OCI-M1 (cell line): ENCODE measurements at places on chromosomes 12 and 14.

DNA sequence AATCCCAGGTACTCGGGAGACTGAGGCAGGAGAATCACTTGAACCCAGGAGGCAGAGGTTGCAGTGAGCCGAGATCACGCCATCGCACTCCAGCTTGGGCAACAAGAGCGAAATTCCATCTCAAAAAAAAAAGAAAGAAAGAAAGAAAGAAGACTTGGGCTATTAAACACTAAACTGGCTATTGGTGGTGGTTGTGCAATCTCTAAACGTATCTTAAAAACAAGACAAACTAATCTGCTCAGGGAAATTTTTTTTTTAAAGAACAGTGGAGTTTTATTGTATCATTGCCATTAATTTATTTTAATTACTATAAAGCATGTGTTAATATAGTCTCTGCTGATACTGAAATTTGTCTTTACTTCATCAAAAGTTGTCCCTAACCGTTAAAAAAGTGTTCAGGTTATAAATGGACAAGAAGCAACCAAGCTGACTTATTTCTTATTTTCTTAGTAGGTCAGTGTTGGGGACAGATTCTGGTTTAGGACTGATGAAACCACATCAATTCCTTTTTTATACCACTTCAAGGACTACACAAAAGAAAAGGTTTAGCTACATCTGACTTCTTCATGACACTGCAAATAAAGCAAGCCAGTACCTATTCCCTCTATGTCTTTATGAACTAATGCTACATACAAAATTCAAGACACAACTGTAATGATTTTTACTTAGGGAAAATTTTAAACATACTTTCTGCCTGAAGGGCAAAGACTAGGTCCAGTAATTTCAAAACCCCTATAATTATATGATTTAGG is 68.7 kb upstream of the KRAS start:
- peak; percentile 49 for DNase-seq

GRCh38 chr12:95473231-95473883 is 595 bp upstream of the METAP2 start:
- DNase-seq, result peak; percentile 78

GRCh38 chr12:75389061-75389460 is 1.8 kb upstream of the GLIPR1L2 start:
- DNase-seq, result peak; percentile 51

DNA sequence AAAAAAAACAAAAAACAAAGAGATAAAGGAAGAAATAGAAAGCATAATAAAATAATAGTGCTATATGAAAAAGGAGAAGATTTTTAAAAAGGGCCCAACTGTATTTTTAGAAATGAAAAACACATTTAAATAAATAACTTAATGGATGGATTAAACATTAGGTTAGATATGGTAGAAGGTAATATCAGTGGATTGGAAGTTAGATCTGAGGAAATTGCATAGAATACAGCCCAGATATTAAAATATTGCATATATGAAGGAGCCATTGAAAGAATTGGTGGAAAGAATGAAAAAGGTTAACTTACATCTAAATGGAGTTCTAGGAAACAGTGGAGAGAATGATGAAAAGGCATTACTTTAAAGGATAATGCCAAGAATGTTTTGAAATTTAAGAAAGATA is 27.8 kb downstream of the CACNA1C start:
- DNase-seq, result no peak

DNA sequence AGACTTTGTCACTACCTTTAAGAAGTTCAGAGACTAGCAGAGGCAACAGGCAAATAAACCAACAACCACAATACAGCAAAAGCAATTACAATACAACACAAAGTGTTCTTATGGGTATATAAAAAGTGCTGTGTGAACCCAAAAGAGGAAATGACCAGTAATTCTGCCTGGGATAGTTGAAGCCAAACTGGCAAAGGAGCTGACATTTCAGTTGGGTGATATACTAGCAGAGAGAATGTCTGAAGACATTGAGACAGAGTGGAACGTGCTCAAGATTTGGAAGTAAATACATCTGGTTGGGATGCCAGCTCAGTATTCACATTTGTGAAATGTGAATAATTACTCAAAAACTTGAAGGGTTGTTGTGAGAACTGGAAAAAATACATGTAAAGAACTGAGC is 80.6 kb upstream of the GTF2A1 start:
- DNase-seq, result peak; percentile 27

GRCh38 chr12:47876440-47876960 is 28.3 kb downstream of the VDR start:
- DNase-seq, result no peak

DNA sequence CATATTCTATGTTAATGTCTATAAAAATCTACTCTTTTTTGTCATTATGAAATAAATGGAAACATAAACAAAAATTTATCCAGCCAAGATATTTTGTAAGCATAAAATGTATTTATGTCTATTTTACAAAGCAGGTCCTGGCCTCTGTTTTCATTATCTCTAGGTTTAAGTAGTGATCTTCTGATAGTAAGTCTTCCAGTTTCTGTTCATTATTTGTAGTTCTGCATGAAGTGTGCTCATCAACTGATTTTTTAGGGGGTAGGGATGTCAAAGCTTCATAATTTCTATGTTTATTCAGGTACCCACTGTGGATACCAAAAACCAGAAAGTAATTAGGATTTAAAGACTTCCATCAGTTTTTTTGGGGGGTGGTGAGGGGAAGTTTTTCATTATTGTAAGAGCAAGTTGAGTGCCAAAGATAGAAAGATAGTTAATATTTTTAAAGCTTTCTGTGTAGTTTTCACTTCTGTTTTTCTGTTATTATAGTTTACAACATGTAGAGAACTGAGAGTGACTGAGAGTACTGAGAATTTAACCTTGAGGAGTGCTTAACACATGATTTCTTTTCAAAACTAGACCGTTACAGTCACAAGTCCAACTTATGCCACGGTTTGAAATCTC is 30.6 kb upstream of the LMO3 start:
- DNase-seq, result no peak

DNA sequence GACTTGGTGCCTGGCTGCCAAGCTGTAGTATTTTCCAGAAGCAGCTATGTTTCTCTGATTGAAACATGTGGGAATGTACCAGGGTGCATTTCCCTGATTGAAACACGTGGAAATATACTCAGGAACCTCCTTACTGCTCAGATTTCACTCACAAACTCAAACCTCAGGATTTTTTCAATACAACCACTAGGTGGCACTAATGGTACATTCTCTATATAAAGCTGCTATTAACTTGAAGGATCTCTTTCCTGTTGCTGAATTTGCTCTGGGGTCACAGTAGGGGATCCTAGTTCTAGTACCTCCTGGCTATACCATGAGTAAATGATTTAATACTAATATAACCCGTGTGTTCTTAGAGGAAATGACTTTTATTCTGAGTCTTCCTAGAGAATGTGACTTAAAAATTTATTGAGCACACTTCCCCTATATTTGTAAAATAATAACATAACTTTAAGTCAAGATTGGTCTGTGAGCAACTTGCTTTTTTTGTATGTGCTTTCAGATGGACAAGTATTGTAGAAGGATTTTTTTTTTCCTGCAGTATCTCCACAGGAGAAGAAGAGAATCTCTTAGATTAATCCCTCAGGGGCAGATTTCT is 173.8 kb upstream of the MIS18BP1 start:
- DNase-seq, result peak; percentile 71

- no peak for DNase-seq
Measured at GRCh38 chr14:69376439-69376838, 21.7 kb downstream of the ERH start.

GRCh38 chr12:115758183-115758582 is 519.3 kb downstream of the MED13L start:
- no peak for DNase-seq

- DNase-seq, result no peak
Measured at GRCh38 chr12:62191491-62192179, 68.6 kb upstream of the USP15 start.

DNA sequence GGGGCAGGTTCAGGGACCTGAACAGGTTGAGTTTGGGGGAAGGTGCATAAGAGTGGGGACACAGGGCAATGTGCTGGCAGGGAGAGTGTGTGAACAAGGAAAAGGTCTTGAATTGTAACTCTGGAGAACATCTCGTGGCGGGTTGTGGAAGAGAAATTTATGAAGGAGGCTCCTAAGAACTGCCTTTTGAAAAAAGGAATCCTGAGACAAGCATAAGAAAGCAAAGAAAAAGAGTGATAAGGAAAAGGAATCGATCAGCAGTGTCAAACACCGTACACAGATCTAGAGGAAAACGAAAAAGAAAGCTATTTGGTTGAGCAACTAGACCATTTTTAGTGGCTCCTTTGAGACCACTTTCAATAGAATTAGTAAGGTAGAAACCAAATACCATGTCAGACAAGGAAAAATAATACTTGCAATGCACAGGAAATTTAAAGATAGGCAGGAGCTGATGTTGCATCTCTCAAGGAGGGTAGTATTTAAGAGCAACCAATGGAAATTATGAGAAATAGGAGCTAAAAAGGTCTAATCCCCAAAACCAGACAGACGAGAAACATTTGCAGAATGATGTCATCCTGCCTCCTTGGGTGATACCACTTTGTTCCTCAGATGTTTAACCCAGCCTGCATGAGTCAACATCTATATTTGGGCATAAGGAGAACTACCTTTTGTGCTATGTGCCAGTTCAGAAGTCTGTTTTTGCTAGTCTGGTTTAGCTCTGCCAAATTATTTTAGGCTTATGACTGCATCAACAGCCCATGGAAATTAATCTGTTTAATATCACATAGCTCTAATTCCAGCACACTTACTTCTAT is 64.5 kb upstream of the STK38L start:
- DNase-seq, result peak; percentile 88

DNA sequence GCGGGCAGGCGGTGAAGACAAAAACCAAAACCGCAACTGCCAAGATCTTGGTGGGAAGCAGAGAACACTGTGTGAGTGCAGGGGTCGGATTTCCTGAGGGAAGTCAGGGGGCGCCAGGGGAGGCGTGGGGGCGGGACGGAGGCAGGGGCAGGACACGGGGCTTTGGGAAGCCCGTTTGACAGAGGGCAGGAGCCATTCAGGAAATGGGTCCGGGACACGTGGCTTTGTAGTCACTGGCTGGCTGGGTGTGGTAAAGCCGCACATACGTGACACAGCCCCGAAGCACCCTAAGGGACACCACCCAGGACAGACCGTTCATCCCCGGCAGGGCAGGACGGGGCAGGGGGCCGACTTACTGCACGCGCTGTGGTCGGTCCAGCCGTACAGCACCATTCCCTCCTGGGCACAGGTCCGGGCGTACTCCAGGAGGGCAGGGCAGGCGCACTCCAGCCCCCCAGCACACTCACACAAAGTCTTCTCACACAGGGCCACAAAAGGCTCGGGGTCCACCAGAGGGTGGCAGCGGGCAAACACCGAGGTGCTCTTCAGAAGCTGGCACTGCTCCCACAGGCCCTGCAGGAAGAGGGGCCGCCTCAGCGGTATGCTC is 49.4 kb downstream of the VWF start:
- DNase-seq, result no peak

DNA sequence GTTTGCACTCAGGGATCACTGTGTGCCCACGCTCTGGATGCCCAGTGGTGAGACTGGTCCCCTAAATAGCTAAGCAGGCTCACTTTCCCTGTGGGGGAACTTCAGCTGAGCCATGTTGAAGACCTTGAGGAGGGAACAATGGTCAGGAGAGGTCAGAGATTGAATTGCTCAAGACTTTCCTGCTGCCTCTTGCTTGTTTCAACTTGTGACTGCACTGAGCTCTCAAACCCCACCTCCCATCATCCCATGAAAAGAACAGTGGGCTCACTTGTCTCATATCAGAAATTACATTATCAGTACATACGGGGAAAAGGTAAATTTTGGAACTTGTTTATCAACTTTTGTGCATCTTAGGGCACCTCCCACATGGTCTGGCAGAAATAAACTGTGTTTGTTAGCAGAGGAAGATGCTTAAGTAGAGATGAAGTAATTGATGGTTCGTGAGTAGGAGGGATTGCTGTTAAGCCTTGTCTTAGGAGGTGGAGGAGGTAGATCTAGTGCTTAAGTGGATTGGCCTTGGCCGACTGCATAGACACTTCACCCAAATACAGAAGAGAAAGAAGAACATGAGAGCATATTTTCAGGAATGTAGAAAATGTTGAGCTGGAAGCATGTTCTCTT is 15.0 kb upstream of the SERPINA1 start:
- no peak for DNase-seq

- no peak for DNase-seq
Measured at GRCh38 chr14:83969998-83970397, 1559.9 kb upstream of the FLRT2 start.

- DNase-seq, result peak; percentile 31
Measured at GRCh38 chr12:110279566-110280375, 1.3 kb upstream of the ATP2A2 start.

- DNase-seq, result no peak
Measured at GRCh38 chr14:49056021-49056420, 530.2 kb downstream of the RPS29 start.

DNA sequence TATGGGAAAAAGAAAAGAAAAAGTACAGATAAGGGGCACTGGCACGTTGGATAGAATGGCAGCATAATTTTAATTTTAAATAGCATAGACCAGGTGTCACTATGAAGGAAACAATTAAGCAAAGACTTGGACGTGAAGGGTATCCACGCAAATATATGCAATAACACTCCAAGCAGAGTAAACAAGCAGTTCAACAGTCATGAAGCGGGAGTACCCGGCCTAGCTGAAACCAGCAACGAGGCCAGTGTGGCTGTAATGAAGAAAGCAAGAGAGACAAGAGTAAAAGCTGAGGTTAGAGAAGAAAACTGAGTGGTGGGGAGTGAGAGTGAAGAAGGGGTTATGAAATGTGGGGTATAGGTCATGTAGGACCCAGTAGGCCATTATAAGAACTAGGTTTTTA is 85.4 kb downstream of the BCL2L14 start:
- DNase-seq, result no peak

- no peak for DNase-seq
Measured at GRCh38 chr14:95346820-95347219, 27.1 kb upstream of the CLMN start.

- no peak for DNase-seq
Measured at GRCh38 chr12:75994069-75994740, 37.4 kb downstream of the PHLDA1 start.

DNA sequence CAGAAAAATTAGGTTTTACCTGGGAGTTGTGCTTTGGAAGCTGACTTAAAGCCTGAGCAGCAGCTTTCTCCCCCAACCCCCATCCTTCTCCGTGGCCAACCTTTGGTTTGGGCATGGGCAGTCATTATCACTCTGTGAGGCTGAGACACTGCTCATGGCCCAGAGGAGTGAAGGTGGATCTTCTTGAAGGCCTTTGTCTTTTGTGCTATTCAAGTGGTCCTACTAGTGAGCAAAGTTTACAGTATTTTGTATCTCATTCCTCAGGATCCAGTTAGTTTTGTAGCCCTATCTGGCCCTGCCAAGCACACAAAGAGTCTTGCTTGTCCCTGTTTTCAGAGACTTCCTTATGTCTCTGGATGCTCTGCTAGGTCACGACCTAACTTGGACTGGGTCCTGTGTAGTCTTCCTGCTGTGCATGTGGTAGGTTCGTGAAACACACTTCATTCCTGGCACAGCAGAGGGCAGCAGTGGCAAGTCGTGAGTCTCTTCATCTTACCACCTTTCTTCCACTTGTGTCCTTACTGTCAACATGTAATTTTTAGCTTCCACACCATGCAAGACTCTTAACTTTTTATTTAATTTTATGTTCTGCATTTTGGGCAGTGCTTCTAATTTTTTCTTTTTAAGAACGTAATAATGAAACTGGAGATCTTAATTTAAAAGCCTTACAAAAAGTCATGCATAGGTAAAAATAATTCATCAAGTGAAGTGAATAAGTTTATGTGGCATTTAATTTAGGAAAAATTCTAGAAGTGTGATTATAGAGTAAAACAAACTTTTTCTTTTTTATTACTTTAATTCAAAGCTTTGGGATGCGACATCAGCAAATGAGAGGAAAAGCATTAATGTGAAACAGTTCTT is 53.7 kb downstream of the APAF1 start:
- DNase-seq, result peak; percentile 79
